ENCODE measurements at places on chromosomes 7 and 10.

- no peak overlapping the region for H3K4me3 ChIP-seq
- no peak overlapping the region for H3K27ac ChIP-seq
- peaks cover 2% of the 10 kb centered on the region for H3K27me3 ChIP-seq
- no peaks in the 10 kb centered on the region for H3K36me3 ChIP-seq
- no peak for DNase-seq
- H3K4me1 ChIP-seq, result no peaks in the 10 kb centered on the region
Measured at GRCh38 chr10:87547734-87548311, 43.1 kb downstream of the MINPP1 start.

GRCh38 chr10:56583316-56583715, 222.3 kb upstream of the ZWINT start:
- H3K4me1 ChIP-seq, result no peaks in the 10 kb centered on the region
- H3K4me3 ChIP-seq, result no peak overlapping the region
- no peaks in the 10 kb centered on the region for H3K36me3 ChIP-seq
- H3K27ac ChIP-seq, result no peak overlapping the region
- H3K27me3 ChIP-seq, result no peaks in the 10 kb centered on the region

- H3K36me3 ChIP-seq, result no peaks in the 10 kb centered on the region
- H3K4me3 ChIP-seq, result no peak within 1 kb of the TSS
- DNase-seq, result no peak
Measured at GRCh38 chr7:23246555-23246954, at the start of gene GPNMB. TSS of gene GPNMB (plus strand) at chr7:23246775. CDS start at chr7:23246858, 83 bp downstream.

GRCh38 chr7:129908181-129908580, 44.6 kb downstream of the UBE2H start:
- H3K36me3 ChIP-seq, result no peaks in the 10 kb centered on the region
- H3K27ac ChIP-seq, result no peak overlapping the region
- H3K4me3 ChIP-seq, result no peak overlapping the region

- no peak for DNase-seq
- no peaks in the 10 kb centered on the region for H3K27me3 ChIP-seq
- H3K36me3 ChIP-seq, result no peaks in the 10 kb centered on the region
Measured at GRCh38 chr7:110075450-110075849, 1015.5 kb upstream of the LRRN3 start.

- H3K4me3 ChIP-seq, result no peak overlapping the region
- H3K36me3 ChIP-seq, result peaks cover 19% of the 10 kb centered on the region
- H3K27ac ChIP-seq, result no peak overlapping the region
- no peak for DNase-seq
- H3K4me1 ChIP-seq, result no peaks in the 10 kb centered on the region
Measured at GRCh38 chr7:139714163-139714901, 63.5 kb downstream of the HIPK2 start.

- no peak overlapping the region for H3K27ac ChIP-seq
- no peaks in the 10 kb centered on the region for H3K27me3 ChIP-seq
- no peaks in the 10 kb centered on the region for H3K4me1 ChIP-seq
- H3K36me3 ChIP-seq, result no peaks in the 10 kb centered on the region
Measured at GRCh38 chr7:48112401-48113165, 23.5 kb downstream of the UPP1 start.
